CD4-positive, alpha-beta T cell treated with Interleukin-6 for 4 hours (primary cell): ENCODE measurements at places on chromosomes 7 and 10.

DNA sequence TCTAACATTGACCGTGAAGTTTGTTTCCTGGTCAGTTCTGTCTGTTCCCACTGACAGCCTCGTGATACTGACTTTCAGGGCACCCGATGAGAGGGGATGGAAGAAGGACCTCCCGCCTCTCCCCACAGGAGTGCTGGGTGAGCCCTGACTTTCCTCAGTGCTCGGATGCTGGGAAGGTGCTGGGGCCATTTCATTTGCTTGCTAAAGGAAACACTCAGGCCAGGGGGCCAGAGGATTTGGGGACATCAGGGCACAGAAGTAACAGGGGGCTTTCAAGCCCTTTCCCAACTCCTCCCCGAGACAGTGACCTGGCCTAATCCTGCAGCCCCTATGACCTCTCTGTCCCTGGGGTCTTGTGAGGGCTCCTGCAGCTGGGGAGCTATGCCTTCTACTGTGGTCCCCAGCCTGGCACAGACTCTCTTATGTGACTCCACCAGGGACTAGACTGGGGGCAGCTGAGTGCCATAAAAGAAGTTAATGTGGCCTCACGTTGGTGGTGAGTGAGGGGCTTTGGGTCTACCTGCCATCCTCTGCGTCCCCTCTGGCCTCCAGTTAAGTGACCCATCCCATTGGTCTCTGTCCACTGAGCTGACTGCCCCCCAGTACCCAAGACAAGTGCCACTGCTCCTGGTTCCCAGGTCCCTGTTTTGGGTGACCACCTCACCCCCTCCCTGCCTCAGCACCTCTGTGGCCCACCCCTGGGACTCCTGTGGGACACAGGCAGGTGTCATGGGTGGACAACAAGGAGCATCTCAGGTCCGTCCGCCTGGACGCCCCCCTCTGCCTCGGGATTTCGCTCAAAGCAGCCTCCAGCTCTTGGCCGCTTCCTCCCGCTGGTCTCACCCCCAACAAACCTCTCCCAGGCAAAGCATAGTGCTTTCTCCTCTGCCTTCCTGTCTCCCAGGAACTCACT is 33.4 kb upstream of the HSPA12A start:
- no peak for DNase-seq

DNA sequence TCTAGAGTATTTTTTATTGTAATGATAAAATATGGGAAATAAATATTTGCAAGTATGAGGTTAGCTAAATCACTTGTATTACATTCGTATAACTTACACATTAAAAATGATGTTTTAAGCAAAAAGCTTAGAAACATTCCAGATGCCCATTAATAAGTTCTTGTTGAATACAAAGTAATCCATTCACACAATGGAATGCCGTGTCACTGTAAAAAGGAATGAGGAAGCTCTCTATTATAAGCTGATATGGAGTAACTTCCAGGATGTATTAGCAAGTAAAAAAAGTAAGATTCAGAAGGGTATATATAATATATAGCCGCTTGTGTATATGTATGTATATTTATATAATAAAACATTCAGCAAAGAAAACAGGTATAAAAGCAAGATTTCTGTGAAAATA is 412.8 kb upstream of the MTPN start:
- no peak for DNase-seq

DNA sequence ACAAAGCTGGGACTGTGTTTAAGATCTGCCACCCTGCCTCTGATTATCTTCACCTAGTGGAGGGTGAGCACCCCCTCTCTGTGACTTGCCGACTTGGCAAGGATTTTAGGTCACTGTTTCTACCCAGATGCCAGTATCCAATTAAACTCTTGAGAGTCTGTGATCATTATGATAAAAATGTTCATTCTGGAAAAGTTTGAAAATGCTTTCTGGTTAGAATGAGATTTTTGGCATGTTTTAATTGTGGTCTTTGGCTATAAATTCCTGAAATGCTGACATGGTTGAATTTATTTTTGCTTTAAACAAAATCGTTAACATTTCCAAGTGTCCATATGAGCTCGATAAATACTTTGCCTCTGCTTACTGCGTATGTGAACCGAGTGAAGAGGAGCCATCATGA is 221.4 kb downstream of the BICC1 start:
- no peak for DNase-seq

DNA sequence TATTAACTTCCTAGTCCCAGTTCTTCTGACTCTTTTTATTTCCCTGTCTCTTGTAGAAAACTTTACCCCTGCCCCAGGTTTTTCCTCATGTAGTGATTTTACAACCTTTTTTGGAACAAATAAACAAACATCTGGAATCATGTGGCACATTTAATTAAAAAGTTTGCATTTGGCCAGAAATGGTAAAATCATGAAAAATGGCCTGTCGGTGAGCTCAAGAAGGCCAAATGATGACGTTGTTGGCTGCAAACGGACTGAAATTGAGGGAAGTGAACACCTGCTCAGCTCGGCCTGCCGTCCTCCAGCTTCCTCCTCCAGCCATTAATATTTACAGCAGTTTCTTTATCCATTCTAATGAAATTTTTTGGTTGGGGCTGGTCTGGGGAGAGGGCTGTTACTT is 902.8 kb downstream of the LRMDA start:
- no peak for DNase-seq

DNA sequence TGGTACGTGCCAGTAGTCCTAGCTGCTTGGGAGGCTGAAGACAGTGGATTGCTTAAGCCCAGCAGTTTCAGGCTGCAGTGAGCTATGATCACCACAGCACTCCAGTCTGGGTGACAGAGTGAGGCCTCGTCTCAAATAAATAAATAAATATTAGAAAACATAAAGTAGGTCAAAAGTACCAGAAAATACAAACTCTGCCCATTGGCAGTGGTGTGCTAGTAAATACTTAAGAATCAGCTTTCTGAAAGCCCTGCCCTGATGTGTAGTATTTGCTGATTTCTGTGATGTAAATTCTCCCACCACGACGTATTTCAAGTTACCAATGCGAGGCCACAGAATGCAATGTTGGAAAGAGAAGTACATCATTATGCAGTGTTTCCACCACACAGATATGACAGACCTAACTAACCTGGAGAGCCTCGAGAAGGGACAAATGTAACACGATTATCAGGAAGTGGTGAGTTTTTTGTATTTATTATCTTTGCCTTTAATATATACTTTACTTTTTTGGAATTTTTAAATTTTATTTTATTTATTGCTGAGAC is 11.8 kb upstream of the MAP3K8 start:
- DNase-seq = no peak

DNA sequence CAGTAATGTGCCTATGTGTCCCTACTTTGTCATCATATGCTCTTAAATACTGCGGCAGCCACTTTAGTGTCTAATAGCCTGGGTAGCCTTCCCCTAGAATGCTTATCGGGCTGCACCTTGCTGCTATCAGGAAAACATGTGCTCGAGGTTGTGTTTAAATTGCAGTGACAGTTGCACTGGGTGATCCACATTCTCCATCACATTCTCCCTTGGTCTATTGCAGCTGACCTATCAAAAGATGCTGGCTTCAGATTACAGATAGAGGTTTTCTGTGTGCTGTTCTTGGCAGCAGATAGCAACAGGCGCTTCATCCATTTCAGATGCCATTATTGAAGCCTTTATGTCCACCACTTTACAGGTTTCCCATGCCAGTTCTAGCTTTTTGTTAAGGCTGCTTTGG is 130.1 kb upstream of the MDFIC start:
- no peak for DNase-seq

DNA sequence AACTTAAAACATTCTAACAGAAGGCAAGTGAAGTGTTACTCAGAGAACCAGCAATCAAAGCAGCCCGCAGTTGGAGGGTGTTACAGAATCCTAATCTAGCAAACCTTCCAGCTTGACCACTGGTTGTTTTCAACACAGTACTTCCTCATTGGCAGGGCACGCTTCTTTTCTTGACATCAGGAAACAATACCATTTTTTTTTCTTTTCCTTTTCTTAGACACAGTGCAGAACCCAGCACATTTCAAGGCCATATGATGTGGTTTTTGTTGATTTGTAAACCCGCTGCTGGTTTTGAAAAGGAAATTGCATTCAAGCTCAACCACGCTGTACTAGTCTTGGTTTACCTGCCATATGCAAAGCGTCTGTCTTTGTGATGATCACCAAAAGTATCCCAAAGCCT is 33.4 kb downstream of the RHOBTB1 start:
- DNase-seq = no peak

- no peak for DNase-seq
These were observed 103.5 kb upstream of the PDLIM1 start for GRCh38 chr10:95394161-95394880.

DNA sequence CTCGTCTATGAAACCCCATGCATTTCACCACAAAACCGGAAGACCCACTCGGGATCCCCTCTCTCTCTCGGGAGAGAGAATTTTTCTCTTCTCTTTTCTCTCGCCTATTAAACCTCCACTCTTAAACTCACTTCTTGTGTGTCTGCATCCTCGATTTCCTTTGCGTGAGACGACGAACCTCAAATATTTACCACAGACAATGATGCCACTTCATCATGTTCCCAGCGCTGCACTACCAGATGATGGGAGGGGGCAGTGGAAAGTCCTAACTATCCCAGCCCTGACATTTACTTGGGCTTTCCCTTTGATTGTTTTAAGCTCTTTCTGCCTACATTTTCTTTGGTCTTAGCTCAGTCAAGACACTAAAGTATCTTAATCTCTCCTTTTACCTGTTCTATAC is 906.7 kb downstream of the GRID1 start:
- DNase-seq = no peak

DNA sequence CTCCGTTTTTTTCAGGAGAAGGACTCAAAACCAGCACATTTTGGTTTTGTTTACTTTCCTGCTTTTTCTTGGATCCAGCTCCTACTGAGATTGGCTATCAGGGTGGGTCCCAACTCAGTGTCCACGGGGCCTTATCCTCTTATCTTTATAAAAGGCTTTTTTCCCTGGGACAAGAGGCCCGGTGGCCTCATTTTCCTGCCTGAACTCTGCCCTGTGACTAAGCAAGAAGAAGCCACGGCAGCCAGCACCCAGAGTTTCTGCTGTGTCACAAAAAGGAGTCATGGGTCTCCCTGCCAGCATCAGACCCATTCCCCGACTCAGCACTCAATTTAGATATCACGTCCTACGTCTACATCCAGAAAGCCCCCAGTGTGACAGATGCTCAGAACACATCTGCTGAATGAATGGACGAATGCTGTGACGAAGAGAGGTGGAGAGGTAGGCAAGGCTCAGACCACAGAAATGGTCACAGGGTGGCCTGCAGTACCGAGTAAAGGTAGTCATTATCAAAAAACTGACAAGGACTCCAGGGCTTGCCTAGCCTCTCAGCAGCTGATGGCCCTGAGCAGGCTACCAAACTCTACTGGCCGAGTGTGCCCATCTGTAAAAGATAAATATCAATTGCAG is 16.7 kb downstream of the DLG5 start:
- no peak for DNase-seq

GRCh38 chr10:99530108-99531025 is 2.4 kb upstream of the NKX2-3 start:
- no peak for DNase-seq
